ENCODE measurements at places on chromosomes 12 and 14.

DNA sequence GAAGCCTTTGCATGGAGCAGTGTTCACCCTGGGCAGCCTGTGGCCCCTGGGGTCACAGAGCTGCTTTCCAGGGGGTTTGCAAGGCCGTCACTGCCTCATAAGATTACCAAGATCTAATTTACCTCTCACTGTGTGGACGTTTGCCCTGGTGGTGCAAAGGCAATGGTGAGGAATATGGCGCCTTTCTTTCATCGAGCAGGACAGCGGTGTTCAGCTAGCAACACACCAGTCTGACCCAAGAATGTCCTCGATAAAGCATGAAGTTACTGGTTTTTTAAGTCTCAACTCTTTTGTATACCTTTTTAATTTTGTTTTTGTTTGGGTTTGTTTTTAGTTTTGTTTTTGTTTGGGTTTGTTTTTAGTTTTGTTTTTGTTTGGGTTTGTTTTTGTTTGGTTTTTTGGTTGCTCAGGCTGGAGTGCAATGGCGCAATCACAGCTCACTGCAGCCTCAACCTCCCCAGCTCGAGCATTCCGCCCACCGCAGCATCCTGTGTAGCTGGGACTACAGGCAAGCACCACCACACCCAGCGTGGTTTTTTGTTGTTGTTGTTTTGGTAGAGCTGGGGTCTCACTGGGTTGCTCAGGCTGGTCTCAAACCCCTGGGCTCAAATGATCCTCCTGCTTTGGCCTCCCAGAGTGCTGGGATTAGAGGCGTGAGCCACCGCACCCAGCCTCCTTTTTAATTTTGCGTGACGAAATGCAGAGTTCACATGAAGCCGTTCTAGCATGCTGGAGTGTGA, 57.9 kb downstream of the PPP2R5C start:
- no peak for DNase-seq

DNA sequence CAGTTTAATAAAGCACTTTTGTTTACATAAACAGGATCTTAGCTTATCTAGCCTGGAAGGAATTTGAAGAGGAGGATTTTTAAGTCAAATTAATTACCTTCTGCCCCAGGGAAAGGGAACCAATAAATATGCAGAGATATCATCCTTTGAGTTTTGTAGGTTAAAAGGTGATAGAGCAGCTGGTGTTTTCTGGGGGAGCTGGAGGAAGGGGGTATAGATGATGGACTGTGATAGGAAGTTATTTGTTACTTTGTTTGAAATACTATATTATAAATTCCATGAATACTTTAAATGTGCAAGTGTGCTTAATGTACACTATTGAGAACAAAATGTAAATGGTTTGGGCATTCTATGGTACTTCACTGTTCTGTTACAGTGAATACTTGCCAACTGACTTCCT, 55.2 kb downstream of the NPAS3 start:
- DNase-seq: no peak

DNA sequence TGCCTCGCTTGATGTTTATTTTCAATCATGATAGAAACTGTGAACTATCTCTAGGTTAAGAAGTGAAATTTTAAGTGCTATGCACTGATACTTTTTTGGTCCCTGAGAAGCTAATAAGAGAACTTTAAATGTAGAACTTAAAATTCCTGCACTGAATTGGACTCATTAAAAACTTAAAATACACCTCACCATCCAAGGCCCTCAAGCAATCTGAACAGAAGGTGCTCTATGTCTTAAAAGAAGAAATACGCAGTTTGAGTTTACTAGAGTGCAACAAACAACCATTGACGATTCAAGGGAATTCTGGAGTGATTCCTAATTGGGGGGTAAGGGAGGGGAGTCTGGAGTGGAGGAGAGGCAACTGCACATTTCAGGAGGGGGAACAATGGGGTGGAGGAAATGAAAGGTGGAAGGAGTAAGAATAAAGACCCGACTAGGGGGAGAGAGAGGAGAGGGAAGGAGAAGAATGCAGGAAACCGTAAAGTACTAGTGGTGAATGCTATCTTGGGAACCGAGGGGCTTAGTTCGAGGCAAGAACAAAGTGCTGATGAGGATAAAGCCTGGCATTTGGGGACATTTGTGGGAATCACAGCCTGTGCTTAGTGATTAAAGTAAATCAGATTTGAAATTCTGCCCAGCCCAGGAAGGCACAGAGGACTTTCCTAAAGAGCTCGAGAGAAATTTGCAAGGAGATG, 389.7 kb downstream of the AACS start:
- DNase-seq: no peak

DNA sequence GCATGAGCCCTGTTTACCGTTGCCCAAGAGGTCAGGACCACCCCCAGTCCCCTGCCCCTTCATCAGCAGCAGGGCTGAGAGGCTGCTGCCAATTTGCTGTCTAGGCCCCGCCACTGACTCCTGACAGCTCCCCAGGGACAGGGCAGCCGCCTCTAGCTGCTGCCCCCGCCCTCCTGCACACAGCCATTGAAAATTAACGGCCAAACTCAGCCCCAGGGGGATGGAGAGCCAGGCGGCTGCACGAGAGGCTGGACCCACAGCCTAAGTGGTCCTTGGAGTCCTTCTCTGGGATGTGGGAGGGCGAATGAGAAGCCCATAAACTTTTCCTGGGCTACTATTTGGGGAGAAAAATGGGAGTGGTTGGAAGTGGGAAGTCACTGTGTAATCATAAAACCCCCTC, 4.6 kb downstream of the FOXN4 start:
- DNase-seq: no peak

DNA sequence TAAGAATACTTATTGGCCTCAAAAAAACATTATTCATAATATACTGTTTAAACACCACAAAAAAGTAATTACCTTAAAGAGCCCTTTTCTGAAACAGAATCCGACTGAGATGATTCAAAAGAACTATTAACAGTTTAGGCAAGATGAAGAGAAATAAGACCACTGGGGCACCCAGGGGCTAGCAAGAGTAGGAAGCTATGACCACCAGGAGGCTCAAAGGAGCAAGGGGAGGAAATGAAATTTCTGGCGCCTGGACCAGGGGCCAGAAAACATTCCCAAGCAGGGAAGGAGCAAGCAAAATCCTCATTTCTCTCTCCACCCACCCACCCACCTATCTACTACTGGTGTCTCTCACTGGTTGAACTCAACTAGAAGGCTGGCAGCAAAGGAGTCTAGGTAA, 6.3 kb upstream of the DCAF4 start:
- DNase-seq: no peak
